ENCODE measurements at places on chromosomes 1 and 21.

GRCh38 chr1:31570906-31571305 is 5.4 kb upstream of the TINAGL1 start:
- no peak for DNase-seq

DNA sequence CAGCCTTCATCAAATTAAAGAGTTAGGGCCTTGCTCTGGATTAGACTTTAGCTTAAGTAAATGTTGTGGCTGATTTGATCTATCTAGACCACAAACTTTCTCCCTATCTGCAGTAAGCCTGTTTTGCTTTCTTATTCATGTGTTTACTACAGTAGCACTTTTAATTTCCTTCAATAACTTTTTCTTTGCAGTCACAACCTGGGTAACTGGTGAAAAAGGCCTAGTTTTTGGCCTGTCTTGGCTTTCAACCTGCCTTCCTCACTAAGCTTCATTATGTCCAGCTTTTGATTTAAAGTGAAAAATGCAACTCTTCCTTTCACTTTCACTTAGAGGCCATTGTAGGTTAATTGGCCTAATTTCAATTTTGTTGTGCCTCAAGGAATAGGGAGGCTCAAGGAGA is 12.5 kb upstream of the LPGAT1 start:
- no peak for DNase-seq

DNA sequence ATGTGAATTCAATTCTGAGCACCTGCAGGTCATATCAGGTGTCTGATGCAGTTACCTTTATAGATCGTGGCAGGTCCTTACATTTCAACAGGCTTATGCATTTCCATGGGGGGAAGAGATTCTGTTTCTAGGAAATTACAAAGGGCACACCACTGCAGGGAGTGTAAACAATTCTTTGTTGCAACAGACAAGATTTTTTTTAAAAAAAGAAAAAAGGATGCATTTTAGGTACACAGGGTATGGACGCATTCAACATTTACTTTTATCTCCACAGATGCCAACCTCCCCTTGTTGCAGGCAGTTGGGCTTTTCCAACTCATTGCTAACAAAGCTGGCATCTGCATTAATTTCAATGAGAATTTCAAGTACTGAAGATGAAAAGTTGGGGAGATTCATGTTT is 13.5 kb upstream of the TEKT2 start:
- DNase-seq = no peak

DNA sequence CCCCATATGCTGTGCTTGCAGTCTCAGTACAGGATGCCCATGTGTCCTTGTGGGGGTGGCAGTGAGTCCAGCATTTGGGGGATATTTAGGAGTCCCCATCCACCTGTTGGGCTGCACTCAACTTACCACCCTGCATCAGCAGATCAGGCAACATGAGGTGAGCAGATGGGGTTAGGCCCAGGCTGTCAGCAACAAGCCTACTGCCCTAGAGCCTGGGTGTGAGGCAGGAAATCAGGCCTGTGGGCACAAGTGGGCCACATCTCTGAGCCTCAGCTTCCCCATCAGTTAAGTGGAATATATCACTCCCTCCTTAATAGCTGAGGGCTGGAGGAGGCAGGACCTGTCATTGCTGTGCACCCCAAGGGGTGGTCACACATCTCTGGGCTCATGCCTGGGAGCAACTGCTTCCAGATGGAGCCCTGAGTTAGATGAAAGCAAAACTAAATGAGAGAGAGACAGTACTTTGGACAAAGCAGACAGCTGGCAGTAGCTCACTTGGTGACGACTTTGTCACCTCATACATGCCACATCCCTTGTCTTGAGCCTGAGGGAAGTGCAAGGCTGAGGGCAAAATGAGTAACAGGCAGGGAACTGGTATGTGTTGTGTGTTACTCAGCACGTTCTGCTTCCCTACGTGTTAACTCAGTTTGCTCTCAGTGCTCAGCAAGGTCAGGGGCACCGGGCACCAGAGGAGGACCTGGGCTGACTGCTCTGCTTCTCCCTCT is 48.4 kb downstream of the TRIM11 start:
- DNase-seq = no peak

- no peak for DNase-seq
These were observed 22.7 kb downstream of the AHCYL1 start for GRCh38 chr1:110007046-110007830.

- DNase-seq = no peak
These were observed 629.5 kb downstream of the LMO4 start for GRCh38 chr1:87958201-87958600.

DNA sequence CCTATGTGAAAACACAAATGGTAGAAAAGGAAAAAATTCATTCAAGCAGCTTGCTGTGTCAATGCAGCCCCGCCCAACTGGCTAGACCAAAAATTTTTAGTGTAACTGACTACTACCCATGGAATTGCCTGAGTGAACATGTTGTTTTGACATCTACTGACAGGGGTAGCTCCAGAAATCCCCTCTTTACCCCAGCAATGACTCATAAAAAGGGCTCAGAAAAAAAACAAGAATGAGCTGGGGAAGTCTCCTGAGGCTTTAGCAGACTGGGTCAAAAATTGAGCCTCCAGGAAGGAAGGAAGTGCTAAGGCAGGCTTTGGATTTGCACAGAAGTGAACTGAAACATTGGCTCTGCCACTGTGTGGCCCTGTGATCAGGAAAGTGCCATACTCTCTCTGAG is 24.4 kb upstream of the FGGY start:
- DNase-seq = peak; percentile 82

GRCh38 chr21:33514229-33514628 is 22.7 kb upstream of the DNAJC28 start:
- DNase-seq = no peak

DNA sequence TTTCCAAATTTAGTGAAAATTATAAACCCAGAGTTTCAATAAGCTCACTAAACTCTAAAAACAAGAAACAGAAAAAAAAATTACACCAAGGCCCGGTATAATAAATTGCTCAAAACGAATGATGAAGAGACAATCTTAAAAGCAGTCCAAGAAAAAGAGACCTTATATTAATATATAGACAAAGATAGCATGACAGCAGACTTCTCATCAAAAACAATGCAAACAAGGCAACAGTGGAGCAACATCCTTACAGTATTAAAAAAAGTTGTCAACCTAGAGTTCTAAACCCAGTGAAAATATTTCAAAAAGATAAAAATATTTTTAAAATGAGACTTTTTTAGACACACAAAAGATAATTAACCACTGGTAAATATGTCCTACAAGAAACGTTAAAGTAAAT is 46.7 kb downstream of the KIFAP3 start:
- no peak for DNase-seq

DNA sequence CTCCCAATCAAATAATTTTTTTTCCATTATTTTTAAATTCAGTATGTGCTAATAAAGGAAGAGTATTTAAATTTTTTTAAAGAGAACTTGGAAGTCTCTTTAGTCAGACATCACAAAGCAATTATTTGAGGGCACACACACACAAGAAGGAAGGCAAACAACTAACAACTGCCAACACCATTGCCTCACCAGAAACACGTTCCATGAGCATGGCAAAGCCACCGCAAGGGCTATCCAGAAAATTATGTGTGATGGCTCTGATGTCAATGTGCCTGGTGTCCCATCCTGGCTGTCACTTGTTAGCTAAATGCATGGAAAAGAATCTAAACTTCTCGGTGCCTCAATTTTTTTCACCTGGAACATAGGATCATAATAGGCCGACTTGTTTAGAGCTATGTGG is 262.9 kb downstream of the SEC16B start:
- DNase-seq = no peak

DNA sequence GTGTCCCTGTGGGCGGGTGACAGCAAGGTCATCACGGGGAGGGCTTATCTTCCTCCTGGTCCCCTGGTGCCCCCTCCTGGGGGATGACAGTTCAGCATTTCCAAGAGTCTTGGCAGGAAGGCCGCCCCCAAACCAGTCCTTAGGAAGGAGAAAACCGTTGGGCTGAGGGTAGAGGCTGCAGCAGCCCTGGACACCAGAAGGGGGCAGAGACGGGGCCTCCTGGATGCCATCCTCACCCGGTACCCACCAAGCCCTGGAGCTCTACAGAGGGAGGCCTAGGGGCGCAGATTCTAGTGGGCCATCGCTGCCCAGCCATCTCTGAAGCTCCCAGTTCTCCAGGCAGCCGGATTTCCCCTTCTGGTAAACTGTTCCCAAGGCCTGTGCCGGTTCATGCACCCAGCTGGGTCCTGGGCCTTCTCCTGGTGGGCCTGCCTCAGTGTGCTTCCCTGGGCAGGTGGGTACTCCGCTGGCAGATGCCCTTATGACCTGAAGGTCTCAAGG is 14.8 kb upstream of the ZNF669 start:
- no peak for DNase-seq

GRCh38 chr1:29310616-29311180 is 74.4 kb downstream of the PTPRU start:
- DNase-seq = no peak

DNA sequence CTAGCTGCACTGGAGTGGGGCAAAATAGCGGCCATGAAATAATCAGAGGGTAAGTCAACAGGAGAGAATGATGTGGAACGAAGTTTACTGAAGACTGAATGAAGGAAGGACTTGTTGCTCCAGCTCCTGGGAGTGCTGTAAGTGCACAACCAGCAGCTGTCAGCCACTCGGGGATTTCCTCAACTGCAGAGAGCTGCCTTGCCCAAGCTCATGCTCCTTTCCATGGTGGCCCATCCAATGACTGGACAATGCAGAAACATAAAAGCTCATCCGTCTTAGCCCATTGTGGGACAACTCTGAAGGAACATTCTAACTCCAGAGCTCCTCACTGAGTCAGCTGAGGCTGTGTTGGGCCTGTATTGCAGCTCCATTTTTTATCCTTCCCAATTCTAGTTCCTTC is 21.1 kb upstream of the RBM15 start:
- DNase-seq = no peak

GRCh38 chr1:183303323-183303645 is 114.9 kb downstream of the NMNAT2 start:
- no peak for DNase-seq

GRCh38 chr1:204123376-204123775 is 28.5 kb downstream of the ETNK2 start:
- no peak for DNase-seq

DNA sequence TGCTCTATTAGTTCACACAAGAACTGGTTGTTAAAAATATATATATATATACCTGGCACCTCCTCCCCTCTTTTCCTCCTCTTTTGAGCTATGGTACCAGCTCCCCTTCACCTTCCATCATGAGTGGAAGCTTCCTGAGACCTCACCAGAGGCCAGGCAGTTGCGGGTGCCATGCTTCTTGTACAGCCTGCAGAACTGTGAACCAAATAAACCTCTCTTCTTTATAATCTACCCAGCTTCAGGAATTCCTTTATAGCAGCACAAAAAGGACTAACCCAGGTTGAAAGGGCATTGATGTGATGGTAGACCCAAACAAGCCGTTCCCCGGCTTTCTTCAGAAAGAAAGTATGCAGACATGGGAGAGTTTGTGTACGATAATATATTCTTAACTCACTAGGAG is 14.9 kb downstream of the RSPH1 start:
- no peak for DNase-seq

GRCh38 chr1:55310505-55310971 is 95.4 kb upstream of the USP24 start:
- peak; percentile 98 for DNase-seq

- DNase-seq = peak; percentile 90
These were observed 60.7 kb upstream of the ATP5PO start for GRCh38 chr21:33976082-33977016.

DNA sequence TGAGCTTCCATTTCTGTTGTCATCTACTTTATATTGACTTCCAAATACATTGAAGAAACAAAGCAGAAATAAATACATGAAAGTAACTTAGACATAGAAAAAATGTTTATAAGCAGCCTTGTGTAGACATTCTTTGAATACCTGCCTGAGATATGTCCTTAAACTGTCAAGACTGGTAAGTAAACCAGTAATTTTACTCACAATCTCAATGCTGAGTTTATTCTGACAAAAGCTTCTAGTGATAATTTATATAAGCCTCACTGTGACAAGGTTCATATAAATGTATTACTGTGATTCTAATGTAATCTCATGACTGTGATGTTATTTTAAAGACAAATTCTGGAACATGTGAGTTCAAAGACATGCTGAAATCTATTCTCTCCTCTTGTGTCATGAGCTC is 516.7 kb upstream of the B3GALT2 start:
- no peak for DNase-seq

DNA sequence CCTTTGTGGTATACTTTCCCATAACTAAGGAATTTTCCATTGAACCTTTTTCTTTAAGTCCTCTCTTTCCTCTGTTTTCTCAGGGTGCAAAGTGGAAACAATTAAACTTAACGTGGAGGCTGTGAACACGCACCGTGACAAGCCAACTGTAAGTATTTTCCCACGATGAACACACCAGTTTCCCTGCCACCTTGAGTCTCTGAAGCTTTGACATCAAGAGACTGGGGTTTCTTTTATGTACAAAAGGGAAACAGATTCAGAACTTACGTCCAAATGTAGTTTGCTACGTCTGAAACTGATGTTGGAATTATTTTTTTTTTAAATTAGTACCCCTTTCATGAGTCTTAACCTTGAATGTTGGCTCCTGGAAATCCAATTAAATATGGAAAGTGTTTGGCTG is 17.2 kb upstream of the C4BPB start:
- DNase-seq = no peak

DNA sequence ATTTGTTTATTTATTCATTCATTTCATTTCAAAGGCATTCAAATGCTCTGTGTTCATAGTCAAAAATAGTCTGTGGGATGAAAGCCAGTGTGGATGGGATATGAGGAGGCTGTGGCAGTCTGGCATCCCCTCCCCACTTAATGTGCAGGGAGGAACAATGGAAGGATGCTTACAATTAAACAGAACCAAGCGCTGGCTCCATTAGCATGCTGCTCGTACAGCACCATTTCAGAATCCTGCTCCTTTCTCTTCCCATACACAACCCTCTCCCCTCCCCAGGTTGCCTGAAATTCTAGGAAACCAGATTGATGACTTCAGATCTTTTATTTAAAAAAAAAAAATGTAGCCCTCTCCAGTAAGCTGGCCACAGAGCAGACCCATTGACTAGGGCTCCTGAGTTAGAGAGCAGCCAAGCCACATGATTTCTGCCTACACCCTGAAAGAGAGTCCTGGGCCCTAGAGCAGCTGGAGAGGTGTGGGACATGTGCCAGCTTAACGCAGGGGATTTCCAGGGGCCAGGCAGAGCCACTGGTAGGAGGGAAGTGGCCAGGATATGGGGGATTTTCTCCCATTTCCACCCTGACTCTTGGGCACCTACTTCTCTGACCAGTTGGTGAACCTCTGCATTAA is 205.2 kb downstream of the ASTN1 start:
- DNase-seq = peak; percentile 52

- DNase-seq = no peak
These were observed 4.1 kb upstream of the TMEM52 start for GRCh38 chr1:1922956-1923833.

DNA sequence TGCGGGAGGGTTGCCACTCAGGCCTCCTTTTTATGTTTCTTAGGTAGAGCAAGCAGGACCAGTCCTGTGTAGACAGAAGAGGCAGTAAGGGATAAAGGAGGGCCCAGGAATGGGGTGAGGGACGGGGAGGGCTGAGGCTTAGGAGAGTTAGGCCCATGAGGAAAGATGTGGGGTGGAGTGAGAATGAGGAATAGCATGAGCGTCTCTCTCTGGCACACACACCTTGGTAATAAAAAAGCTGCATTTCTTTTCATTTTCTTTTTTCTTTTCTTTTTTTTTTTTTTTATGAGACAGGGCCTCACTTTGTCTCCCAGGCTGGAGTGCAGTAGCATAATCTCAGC is 7.6 kb upstream of the HSPG2 start:
- no peak for DNase-seq
